PC-9 (cell line): ENCODE measurements at places on chromosomes 1 and 21.

GRCh38 chr1:76254104-76255030, 179.8 kb downstream of the ST6GALNAC3 start:
- no peak for DNase-seq

- no peak for DNase-seq
These were observed 207.3 kb downstream of the LHX8 start for GRCh38 chr1:75341537-75341936.

DNA sequence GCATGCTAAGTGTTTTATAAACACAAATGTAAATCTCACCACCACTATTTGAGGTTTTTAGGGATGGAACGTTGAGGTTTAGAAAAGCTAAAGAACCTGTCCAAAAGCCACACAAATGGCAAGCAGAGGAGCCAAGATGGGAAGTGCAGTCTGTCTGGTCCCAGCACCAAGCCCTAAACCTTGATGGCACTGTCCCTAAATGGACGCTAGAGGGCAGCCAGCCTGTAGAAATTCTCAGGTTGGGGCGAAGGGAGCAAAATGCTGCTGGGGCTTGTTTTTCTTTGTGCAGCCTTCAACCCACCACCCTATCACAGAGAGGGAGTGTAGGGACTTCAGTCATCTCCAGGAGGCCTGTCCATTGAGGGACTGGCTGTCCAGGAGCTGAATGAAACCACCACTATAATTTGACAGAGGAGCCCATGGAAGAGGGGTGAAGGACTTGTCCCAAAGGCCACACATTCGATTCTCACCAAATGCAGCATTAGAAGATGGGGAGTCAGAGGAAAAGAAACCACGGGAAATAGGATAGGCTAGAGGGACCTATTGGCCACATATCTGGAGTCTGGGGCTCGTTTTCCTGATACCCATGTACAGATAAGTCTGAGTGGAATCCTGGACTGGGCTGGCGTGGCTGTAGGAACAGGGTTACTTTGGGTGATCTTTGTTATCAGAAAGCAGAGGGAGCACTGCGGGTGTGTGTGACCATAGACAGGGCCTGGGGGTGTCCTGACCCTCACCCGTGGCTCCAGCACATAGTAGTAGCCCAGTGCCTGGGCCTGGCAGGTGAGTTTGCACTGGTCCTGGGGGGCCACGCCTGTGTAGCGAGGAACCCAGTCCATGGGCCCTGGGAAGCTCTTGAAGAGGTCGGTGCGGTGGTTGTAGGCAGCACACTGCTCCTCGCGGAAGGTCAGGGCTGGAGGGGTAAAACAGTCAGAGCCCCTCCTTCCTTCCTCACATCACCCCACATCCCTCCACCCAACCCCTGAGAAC, 6.1 kb downstream of the ADAMTS4 start:
- DNase-seq, result peak; percentile 52

DNA sequence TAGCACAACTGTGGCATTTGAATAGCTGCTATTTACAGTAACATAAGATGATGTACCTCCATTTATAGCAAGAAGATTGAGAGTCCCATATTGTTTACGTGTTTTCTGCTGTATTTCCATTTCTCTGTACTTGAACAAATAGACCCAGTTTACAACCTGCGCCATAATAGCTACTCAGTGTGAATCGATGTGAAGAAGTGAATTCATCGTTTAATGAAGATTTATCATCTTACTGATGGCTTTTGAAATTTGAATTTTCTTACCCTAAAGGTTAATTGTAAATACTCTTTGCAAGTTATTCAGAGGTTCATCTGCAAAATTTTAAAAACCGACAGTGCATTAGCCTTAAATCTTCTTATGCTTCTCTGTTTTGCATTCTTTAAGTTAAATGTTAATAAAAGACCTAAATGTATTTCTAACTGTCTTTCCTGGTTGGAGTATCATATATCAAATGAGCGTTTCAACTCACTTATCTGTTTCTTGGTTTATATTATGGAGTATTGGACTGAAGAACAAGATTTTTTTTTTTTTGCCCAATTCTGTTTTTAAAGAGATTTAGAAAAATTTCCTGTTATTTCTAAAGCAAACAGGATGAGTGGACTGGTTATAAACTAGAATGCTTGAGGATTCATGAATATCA, 2.2 kb downstream of the MACO1 start:
- DNase-seq, result no peak

DNA sequence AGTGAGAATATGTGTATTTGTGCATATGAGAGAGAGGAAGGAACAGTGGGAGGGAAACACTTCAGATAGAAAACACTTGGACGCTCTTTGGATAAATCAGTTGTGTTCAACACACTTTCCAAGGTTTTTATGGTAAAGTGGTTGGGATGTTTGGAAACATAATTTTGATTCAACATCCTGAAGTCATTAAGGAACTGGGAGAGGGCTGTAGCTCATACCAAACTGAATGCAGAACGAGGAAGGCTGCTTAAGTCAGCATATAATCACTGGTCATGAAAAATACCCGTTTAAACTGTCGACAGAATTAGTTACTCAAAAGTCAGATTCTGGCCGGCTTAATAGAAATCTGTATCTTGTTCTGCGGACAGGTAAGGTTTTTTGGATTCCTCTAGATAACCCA, 14.9 kb downstream of the LIX1L start:
- no peak for DNase-seq

GRCh38 chr21:42404539-42404938, 837 bp downstream of the UBASH3A start:
- no peak for DNase-seq

DNA sequence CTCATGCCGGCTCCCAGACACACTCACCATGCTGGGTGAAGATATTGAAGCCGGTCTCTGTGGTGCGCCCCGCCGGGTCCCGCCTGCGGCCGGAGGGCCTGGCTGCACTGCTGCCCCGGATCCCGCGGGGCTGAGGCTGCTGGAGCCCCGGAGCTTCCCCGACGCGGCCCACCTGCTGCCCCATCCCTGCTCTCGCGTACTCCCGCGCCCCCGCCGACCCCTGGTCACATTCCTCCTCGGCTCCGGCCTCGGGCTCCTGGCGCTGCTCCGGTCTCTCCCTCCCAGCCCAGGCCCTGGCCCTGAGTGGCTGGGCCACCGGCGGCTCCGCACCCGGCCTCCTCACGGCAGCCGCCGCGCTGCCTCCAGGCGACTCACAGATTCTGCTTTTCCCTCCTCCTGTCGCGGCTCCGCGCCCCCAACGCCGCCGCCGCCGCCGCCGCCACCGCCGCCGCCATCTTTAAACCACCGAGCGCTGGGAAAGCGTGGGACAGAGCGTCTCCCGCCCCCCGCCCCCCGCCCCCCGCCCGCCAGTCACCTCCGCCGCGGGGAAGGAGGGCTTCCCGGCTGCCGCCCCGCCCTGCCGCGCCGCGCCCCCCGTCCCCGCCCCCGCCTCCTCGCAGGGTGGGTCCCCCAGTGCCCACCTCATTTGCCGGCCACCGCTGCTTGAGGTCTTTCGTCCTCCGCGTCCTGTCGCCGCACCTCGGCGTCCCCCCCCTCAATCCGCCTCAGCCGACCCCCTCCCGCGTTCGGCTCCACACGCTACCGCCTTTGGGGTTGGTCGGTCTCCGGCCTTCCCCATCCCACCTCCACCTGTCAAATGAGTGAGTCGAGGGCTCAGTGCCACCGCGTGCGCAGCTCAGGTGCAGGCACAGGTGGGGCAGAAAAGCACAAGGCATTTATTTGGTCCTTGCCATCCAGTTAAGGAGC, at the start of gene ABL2:
Gene ABL2, minus strand, starts transcription at position 464 of the 927 bp plus-strand sequence. Its CDS starts 280 bp downstream, at position 184.
- peak; percentile 39 for DNase-seq

DNA sequence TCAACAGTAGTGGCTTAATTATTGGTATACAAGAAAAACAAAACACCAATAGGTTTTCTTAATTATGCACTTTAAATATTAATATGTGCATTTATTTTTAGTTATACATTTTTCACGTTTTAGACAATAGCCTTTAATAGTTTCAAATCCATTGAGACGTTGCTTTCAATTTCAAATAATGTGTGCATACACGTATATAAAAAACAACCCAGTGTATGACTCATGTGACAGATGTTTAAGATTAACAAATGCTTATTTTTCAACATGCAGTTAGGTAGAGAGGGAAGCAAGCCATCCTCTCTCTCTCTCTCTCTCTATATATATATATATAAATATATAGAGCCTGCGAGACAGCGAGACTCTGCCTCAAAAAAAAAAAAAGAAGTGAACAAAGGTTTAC, 24.3 kb downstream of the EYA3 start:
- no peak for DNase-seq

GRCh38 chr1:74681449-74681848, 7.9 kb upstream of the ERICH3 start:
- DNase-seq, result no peak

DNA sequence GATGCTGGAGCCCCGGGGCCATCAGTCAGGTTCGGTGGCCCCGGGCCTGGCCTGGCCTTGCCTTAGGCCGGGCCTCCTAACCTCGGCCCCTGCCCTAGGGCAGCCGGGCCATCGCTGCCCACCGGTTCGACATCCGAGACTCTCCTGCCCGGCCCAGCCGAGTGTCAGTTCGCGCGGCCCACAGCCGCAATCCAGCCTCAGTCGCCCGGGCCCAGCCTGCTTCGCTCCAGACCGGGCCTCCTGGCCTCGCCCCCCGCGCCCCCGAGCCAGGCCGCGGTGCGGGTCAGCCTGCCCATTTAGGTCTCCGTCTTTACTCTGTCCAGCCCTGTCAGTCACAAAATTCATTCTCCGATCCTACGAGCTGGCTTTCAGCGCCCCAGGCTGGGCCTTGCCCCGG, 777 bp downstream of the LRRC41 start:
- DNase-seq, result no peak

DNA sequence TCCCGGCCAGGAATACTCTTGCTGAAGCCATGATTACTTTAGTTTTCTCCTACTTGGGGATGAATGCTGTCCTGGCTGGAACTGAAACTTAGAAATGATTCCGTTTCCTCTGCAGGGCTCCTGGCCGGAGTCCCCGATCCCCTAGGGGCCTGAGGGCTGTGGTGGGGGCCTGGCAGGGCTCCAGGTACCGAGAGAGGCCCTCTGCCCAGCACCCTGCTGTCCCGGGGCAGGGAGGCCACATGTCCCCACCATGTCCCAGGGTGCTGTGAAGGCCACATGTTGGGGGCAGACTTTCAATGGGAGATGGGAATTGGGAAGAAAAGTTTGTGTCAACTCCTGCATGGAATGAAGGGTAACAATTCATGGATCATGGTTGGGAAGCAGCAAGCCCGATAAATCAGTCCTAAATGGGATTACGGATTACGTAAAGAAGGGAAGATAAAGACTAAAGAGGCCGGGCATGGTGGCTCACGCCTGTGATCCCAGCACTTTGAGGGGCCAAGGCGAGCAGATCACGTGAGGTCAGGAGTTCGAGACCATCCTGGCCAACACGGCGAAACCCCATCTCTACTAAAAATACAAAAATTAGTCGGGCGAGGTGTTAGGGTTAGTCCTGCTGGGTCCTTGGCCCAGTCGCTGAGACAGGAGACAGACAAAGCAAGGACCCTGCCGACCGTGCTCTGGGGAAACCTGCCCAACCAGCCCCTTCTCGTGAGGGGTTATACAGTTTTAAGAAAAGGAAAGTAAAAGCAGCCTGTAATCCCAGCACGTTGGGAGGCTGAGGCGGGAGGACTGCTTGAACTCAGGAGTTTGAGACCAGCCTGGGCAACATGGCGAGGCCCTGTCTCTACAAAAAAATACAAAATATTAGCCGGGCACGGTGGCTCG, 37.6 kb downstream of the MORN1 start:
- DNase-seq, result no peak

DNA sequence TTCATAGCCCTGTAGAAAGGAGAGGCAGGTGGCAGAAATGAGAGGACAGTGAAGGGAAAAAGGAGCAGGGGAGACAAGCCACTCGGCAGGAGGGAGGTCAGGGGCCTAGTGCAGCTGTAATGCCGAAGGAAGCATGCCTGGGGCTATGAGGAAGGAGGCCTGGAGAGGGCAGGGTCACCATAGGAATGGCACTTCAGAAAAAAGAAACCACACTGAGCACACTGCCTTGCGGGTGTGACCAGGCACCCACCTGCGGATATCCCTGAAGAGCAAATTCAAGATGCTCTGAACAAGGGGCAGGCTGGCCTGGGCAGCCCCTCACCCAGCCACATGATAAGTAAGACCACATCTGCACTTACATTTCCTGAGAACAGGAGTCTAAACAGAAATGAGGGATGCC, 104.7 kb downstream of the JAK1 start:
- no peak for DNase-seq

GRCh38 chr1:24191860-24192259, 4.8 kb upstream of the IFNLR1 start:
- DNase-seq, result no peak

- DNase-seq, result no peak
These were observed 138.4 kb downstream of the SYT2 start for GRCh38 chr1:202571719-202572339.

GRCh38 chr1:4976859-4977440, 322.5 kb downstream of the AJAP1 start:
- DNase-seq, result no peak

GRCh38 chr1:100597061-100597741, 59.3 kb downstream of the GPR88 start:
- DNase-seq, result peak; percentile 90

DNA sequence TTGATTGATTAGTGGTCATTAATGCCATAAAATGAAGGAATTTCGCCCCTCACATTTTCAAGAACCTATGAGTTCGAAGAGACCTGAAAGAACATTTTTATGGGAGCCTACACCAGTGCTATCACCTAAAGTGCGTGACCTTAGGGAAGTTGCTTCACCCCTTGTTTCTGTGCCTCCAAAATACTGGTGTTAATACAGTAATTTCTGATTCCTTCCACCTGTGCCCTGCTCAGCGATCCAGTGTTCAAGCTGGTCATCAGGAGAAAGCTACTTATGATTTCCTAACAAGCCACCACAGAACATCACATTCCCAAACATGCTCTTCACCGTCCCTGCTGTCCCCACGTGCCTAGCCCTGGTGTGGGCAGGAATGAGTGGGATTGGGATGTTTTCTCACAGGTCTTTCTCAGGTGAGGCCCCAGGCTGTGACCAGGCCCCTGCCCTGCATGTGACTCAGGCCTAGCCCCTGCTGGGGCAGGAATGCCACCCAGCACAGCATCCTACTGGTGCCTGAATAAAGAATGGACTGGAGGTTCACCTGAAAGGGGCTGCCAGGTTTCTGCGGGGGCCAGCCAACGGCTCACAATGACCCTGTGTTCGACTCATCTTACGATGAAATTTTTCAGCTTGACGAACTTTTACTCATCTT, 60.3 kb downstream of the CD247 start:
- DNase-seq, result no peak
